ENCODE measurements at places on chromosomes 6 and 20.

- DNase-seq: no peak
Observed at GRCh38 chr20:57894522-57894921, 184.7 kb upstream of the PMEPA1 start.

- DNase-seq: no peak
Observed at GRCh38 chr6:42787063-42787472, 5.2 kb downstream of the BICRAL start.

- no peak for DNase-seq
Observed at GRCh38 chr6:2733736-2734480, 16.8 kb downstream of the MYLK4 start.

DNA sequence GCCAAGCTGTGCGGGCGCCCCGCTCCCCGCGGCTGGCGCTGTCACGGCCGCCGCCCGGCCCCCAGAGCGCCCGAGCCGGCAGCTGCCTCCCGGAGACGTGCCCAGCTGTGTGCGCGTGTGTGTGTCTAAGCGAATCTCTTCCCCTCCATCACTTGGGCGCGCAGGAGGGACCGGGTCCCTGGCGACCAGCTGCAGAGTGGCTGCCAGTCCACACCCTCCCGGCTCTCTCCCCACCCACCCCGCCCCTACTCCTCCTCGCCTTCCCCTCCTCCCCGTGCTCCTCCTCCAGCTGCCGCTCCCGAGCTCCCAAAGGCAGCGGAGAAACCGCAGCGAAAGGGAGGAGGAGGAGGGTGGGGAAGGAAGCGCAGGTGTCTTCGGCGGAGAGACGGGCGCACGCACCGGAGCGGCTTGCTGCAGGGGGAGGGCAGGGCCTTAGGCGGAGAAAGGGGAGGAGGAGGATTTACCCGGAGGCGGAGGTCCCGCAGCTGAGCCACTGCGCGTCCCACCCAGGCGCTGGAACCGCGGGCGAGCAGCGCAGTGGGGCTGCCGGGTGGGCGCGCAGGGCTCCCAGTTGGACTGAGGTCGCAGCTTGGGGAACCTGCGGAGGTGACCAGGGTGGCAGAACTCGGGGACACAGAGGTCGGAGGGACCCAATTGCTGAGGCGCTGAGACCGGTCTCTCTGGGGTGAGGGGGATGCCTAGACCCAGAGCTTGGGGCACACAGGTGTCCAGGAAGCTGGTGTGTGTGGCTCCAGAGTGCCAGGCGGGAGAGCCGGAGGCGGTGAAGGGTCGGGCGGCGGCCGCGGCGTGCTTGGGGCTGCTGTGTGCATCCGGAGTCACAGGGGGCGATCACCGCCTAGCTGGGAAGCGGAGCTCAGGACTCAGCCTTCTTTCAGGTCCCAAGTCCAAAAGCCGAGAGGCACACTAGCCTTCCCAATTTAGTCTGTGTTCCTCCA lies at the start of gene HS3ST5:
HS3ST5 (minus strand) TSS at position 198 of the 956 bp plus-strand sequence. CDS start 280,178 bp downstream, outside the sequence.
- DNase-seq: no peak

- no peak for DNase-seq
Observed at GRCh38 chr20:33653900-33654596, 8.1 kb upstream of the C20orf144 start.

- DNase-seq: no peak
Observed at GRCh38 chr6:40804905-40805304, 217.7 kb upstream of the LRFN2 start.

- DNase-seq: no peak
Observed at GRCh38 chr20:16241911-16242310, 331.3 kb downstream of the KIF16B start.

DNA sequence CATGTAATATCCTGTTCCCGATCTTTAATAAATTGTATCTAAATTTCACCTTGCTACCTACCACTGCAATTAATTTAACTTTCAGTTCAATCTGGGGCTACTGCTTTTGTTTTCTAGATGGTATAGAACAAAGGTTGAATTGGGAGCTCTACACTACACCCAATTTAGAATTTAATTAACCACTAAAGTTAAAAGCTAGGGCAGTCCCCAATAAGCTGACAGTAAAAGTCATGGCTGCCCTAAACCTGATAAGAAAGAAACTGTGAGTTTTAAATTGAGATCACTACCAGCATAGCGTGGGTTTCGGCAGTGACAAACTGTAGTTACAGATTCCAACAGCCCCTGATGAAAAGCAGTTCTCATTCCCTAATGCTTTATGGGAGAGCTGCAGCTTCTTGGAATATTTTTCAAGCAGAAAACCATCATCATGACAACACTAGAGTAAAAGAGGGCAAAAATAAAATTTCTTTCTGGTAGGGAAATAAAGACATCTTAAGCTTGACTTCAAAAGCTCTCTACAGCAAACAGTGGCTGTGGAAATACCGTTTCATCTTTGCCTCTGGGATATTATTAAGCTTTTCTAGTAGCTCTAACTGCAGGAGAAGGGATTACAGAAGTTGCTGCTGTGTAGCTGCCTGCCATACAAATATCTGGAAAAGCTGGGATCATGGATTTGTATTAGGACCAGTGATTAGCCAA lies 1372.1 kb downstream of the EPHA7 start:
- DNase-seq: no peak

GRCh38 chr20:6287471-6287870 lies 164.6 kb upstream of the FERMT1 start:
- DNase-seq: no peak
